Right ventricle myocardium superior (tissue), 1 donor: ENCODE measurements at places on chromosomes 6 and 20. TPM values are rescaled to one million over a fixed set of nuclear protein-coding genes. Genes with fewer than 3 reads are reported as not detected.
A peak's percentile ranks its signal among the peaks of the same experiment; 100 is the strongest.

GRCh38 chr6:37005061-37005810, at the start of gene FGD2:
Gene FGD2, plus strand, starts transcription at chr6:37005655. Its CDS starts 163 bp downstream, at chr6:37005818.
- DNase-seq: peak; percentile 61

GRCh38 chr20:41616228-41616627, 1.9 kb downstream of the CHD6 start:
- no peak for DNase-seq

- DNase-seq: no peak
Observed at GRCh38 chr6:35587167-35587566, 74.5 kb upstream of the TULP1 start.

- DNase-seq: no peak
Observed at GRCh38 chr6:33156561-33156960, 35.7 kb downstream of the COL11A2 start.

GRCh38 chr20:61972636-61973508, 92.8 kb downstream of the TAF4 start:
- peak; percentile 41 for DNase-seq

- no peak for DNase-seq
Observed at GRCh38 chr20:42985628-42986027, 204.1 kb downstream of the PTPRT start.

DNA sequence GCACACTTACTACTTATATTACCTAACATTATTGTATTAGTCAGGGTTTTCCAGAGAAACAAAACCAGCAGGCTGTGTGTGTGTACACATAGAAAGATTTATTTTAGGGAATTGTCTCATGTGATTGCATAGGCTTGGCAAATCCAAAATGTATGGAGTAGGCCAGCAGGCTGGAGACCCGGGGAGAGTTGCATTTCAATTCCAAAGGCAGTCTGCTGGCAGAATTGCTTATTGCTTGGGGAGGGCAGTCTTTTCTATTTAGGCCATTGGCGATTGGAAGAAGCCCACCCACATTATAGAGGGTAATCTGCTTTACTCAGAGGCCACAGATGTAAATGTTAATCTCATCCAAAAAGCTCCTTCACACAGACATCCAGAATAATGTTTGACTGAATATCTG, 157.0 kb downstream of the ADGRG6 start:
- no peak for DNase-seq

DNA sequence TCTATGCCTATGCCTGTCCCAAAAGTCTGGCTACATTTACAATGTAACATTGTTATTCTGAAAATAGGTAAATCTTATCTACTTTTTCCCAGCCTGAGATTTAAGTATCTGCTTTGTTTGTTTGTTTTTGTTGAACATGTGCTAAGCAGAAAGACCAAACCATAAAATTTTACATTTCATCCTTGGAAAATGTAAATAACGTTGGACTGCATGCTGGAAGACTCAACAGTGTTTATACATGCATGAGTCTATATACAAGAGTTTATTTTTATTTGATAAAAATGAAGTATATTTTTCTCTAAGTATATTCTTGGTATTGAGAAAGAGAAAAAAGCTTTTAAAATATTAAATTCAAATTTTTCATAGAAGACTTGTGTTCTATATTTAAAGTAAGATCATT, 12.1 kb upstream of the PDE10A start:
- DNase-seq: no peak

DNA sequence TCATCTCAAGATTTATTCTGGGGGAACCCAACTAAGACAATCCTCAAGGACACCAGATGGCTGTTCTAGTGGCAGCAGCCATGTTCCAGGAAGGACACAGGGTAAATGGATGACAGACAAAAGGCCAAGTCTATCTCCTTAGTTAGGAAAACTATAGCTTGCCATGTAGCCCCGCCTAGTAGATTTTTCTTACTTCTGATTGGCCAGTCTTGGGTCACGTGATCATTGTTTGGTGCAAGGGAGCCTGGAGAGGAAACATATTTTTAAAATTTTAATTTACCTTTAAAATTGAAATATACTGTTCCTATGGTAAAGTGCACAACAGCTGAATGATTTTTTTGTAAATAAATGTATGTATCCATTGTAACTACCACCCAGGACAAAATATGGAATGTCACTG, 4.4 kb upstream of the KCNS1 start:
- DNase-seq: no peak

GRCh38 chr6:50097966-50098640, 48.4 kb upstream of the DEFB112 start:
- no peak for DNase-seq

DNA sequence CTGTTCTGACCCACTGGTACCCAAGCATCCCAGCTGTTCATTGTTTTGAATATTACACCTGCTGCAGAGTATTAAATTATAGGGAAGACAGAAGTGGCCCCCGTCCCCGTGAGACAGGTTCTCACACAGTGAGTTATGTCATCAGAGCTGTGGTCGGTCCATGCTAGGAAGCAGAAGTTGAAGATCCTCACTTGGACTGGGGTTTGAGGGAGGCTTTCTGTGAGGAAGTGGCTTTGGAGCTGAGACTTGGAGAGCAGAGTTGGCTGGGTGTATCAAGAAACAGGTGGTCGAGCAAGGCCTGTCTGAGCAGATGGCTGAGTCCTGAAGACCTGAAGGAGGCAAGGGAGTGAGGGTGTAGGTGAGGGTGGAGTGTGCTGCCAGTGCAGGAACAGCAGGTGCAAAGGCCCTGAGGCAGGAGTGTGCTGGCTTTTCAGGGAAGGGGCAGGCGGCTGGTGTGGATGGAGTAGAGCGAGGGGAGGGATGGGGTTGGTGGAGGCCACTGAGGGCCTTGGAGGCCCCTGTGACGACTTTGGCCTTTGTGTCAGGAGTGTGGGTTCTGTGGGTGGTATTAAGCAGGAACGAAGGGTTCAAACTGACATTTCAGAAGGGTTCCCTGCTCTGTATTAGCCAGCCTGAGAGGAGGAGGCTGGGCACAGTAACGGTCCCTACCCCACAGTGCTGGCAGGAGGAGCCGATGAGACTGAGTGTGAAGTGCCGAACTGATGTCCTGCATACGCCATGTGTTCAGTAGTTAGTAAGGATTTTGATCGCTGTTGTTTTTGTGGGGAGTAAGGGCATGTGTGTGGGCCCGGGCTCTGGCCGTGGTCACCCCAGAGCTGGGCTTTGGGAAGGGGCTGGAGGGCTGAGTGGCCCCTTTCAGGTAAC, 11.8 kb downstream of the SRC start:
- DNase-seq: no peak

GRCh38 chr6:158571826-158572652, 12.1 kb downstream of the TMEM181 start:
- no peak for DNase-seq

GRCh38 chr20:46174469-46175126, 56.5 kb downstream of the CD40 start:
- peak; percentile 83 for DNase-seq

DNA sequence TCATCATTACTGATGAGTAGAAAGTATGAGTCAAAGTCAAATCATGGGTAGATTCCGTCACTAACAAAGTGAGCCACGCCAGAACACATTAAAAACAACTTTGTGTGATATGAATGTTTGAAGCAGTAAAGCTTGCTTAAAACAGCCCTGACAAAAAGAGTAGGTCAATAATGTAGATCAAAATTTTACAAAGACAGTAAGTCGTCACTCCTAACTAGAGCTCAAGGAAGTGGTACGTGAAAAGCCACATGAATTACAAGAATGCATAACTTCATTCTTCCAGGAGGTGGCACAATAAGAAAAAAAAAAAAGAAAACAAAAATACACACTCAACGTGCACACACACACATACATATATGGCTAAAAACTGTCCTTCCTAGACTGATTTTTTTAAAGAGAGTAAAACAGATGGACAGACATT, 69.9 kb downstream of the HACE1 start:
- DNase-seq: no peak

DNA sequence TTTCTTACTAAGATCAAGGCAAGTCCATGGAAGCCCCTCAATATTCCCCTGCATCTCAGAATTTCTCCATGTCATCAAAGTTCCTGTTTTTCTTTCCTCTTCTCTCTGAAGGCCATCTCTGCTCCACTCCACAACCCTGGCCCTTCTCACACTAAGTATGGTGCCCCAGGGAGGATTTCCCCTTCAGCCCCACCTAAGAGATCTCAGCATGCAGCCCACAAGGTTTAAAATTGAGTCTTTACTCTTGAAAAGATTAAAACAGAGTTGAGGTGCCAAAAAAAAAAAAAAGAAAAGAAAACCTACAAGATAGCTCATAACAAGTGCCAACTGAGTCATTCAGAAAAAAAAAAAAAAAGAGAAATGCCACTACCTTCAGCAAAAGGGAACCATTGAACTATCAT, 36.5 kb upstream of the TNFAIP3 start:
- DNase-seq: no peak

DNA sequence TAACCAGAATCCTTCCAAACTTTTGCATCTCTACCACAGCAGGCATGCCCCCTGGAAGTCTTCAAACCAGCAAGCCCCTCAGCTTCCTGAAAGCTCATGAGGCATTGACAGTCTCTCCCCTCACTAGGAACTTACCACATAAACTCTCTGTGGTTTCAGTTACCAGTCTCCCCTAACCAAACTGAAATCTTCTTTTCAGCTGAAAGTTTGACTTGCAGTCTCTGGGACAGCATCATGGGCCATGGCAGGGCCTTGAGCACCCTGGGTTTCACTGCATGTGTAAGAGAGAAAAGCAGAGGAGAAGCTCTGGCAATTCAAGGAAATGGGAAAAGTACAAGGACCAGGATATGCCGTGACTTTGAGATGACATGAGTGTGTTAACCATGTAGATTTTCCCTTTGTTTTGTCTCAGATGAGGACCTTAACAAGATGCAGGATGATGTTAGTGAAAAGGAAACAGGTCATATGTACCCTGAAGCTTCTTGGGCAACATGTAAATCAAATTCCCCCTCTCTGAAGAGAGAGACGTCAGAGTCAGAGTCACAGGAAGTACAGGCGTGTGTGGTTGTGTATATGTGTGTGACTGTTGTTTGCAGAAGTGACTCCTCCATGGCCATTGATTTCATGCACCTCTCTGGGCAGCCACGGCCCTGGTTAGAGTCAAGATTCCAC, 106.3 kb downstream of the TNFRSF21 start:
- DNase-seq: no peak

DNA sequence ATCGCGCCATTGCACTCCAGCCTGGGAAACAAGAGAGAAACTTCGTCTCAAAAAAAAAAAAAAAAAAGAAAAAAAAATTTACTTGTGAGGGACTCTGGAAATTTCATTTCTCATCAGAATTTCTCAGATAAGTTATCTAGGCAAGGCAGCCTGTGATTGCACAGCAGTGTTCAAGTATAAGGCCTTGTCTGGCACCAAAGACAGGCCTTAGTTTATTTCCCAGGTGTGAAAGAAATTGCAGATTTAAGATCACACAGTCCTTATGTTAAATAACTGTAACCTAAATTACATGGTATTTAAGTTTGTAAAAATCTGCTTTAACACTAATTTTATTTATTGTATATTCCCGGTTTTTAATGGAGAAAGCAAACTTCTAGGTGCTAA, 34.8 kb downstream of the HFE start:
- no peak for DNase-seq

GRCh38 chr6:42391441-42391840, 60.3 kb downstream of the TRERF1 start:
- DNase-seq: no peak

DNA sequence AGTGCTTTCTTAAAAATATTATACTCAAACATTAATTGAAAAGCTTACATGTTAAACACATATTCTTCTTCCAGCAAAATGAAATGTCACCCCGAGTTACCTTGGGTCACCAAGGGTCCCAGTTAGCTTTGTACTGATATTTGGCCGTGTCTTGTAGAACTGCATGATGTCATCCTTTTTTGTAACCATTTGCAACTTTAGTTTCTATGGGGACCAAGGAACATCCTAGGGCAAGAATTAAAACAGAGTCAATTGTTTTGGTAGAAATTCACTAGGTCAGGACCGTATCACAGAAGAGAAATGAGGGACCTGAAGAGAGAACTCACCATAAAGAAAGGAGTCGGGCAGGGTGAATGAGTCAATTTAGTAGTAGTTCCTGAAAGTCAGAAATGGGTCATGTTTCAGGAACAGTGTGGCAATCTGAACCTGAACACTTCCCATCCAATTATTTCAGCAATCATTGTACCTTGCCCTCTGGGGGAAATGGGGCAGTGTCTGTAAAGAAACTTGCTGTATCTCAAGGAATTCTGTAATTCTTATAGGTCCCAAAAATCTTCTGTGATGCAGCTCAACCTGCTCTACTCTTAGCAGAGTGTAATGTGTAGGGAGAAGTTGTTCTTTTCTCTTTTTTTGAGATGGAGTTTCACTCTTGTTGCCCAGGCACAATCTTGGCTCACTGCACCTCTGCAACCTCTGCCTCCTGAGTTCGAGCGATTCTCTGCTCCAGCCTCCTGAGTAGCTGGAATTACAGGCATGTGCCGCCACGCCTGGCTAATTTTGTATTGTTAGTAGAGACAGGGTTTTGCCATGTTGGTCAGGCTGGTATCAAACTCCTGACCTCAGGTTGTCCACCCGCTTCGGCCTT, 5.3 kb upstream of the AKAP7 start:
- no peak for DNase-seq

DNA sequence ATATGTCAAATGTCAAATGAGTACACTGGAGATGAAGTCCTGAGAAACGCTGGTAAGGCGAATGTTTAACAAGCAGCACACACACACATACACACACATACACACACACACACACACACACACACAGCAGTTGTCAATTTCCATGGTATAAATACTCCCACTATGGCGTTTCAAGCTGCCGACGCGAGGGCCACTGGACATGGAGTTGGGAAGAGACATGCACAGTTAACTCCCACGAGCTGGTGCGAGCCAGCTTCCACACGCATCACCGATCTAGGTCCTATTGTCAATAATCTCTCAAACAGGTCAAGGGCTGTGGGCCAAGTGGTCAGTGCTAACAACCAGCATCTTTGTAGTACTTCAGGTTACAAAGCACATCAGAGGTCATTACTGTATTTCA, 58.9 kb downstream of the TRERF1 start:
- no peak for DNase-seq

The B3GALT4 gene
- 8.3 TPM for total RNA-seq

The PPP1R3G gene
- total RNA-seq: 14.2 TPM

The SPINT4 gene
- not detected for total RNA-seq

The NKAIN2 gene
- 0.22 TPM for total RNA-seq

The MYLIP gene
- total RNA-seq: 12.2 TPM

The KLHDC3 gene
- 147 TPM for total RNA-seq

The SRSF12 gene
- not detected for total RNA-seq

The CLPSL2 gene
- not detected for total RNA-seq

The CRISP2 gene
- not detected for total RNA-seq
